NCI-H524 treated with DMSO at 0.1 percent for 48 hours (cell line): ENCODE measurements at places on chromosomes 3 and 15.

DNA sequence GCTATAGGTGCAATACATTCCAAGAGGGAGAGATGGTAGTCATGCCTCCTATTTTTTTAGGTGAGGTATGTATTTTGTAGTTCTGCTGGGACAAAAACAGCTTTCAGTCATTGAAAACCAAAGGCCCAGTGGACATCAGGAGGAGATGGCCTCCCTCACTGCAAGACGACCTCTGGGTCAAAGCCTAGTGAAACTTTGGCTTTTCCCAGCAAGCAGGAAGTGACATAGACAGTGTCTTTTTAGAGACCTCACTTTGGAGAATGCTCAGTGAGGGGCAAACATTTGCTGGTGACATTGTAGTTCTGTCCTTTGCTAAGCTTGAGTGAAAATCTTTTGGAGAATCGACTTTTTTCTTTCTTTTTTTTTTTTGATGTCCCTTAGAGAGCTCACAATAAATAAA is 27.3 kb downstream of the LIPC start:
- DNase-seq = no peak

DNA sequence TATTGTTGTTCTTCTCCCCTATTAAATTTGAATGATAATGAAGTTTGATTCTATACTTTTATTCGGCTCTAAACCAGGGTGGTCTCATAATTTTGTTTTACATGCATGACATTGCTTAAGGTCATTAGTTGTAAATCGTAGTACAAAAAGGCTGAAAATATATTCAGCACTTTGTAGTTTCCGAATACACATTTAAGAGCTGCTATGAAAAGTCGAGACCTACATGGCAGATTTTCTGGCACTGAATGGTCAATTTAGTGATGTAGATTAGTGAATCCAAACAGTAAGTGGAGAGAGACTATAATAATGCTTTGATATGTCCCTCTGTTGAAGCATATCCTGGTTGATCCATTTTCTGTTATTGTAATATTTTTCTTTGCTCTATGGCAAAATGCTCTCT is 254.0 kb upstream of the SOX2 start:
- DNase-seq = no peak

GRCh38 chr15:74180881-74181602 is 7.5 kb downstream of the ISLR start:
- no peak for DNase-seq

DNA sequence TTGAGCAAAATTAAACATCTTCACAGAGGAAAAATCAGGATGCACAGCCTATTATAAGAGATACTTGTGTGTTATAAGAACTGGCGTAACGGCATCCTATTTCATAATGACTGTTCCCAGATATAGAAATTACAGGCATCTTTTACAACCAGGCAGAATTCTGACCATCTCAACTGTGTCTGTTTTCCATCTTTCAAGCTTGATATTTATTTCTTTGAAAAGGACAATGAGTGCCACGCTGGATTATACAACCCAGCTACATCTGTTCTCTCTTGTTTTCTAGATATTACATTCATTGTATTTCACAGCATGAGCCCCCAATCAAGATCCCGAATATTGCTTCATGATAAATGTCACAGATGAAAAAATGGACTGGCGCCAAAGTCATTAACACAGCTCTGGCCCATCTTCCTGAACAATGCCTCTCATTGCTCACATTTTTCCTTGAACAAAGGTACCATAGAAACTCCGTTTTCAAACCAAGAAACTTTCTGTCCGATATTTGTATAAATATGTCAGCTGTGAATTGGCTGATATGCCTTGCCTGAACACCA is 420.6 kb downstream of the TBL1XR1 start:
- no peak for DNase-seq

DNA sequence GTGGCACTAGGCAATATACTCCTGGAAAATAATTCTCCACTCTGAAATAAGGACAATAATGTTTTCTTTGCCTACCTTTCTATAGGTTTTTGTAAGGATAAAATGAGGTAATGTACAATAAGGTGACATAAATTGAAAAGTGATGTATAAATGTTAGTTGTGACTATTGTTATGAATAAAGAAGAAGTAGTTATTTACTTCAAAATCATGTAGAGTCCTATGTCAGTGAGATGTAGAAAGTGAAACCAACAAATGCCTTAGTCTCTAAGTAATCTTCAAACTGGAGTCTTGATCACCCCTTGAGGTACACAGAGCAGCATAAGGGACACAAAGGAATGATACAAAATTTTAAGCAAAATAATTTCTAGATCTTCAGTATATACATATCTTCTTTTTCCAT is 60.3 kb upstream of the TP63 start:
- DNase-seq = no peak

- no peak for DNase-seq
These were observed 175.1 kb downstream of the NFKBIZ start for GRCh38 chr3:102024270-102024904.

- DNase-seq = no peak
These were observed 117.3 kb downstream of the DMXL2 start for GRCh38 chr15:51505251-51505650.

- no peak for DNase-seq
These were observed 25.9 kb upstream of the VILL start for GRCh38 chr3:37964716-37965115.

- no peak for DNase-seq
These were observed 50.1 kb downstream of the UBE2E2 start for GRCh38 chr3:23253214-23253613.

DNA sequence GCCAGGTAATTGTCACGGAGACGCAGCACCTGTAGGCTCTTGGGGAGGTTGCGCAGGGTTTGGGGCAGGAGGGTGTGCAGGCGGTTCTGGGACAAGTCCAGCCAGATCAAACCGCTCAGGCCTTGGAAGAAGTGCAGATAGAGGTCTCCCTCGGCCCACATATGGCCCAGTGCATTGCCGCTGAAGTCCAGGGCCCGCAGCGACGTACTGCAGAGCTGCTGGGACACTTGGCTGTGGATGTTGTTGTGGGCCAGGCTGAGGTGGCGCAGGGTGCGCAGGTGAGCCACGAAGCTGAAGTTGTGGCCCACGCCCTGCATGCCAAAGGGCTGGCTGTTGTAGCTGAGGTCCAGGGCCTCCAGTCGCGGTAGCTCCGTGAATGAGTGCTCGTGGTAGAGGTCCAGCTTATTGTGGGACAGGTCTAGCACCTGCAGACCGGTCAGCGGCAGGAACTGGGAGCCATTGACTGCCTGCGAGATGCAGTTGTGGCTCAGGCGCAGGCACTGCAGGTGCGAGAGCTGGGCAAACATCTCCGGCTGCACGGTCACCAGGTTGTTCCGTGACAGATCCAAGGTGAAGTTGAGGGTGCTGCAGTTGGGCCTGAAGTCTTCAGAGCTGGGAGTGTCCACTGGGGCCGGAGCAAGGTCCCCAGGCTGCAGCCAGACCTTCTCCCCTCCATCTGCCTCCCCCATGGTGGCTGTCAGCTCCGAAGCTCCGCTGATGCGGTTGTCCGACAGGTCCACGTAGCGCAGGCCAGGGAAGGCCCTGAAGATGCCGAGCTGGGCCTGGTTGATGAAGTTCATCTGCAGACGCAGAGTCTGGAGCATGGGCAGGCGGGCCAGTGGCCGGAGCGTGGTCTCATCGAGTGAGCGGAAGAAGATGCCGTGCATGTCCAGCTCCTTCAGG is 2.9 kb downstream of the TLR9 start:
- DNase-seq = no peak

- no peak for DNase-seq
These were observed 205.4 kb upstream of the TSC22D2 start for GRCh38 chr3:150202711-150203110.

DNA sequence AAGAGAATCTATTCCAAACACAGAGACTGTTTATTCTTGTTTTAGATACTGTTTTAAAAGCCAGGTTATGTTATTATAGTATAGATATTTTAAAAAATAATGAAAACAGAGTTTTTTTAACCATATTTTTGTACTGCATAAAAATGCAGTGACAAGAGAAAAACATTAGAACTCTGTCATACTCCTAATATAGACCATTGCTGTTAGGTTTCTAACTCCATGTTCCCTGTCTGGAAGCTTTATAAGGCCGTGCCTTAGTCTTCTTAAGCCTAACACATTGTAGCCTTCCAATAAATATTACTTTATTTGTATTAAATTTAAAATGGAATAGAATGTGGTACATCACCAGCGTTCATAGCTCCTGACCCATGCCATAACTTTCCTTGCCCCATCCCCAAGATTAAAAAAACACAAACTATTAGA is 53.2 kb downstream of the MBNL1 start:
- no peak for DNase-seq

DNA sequence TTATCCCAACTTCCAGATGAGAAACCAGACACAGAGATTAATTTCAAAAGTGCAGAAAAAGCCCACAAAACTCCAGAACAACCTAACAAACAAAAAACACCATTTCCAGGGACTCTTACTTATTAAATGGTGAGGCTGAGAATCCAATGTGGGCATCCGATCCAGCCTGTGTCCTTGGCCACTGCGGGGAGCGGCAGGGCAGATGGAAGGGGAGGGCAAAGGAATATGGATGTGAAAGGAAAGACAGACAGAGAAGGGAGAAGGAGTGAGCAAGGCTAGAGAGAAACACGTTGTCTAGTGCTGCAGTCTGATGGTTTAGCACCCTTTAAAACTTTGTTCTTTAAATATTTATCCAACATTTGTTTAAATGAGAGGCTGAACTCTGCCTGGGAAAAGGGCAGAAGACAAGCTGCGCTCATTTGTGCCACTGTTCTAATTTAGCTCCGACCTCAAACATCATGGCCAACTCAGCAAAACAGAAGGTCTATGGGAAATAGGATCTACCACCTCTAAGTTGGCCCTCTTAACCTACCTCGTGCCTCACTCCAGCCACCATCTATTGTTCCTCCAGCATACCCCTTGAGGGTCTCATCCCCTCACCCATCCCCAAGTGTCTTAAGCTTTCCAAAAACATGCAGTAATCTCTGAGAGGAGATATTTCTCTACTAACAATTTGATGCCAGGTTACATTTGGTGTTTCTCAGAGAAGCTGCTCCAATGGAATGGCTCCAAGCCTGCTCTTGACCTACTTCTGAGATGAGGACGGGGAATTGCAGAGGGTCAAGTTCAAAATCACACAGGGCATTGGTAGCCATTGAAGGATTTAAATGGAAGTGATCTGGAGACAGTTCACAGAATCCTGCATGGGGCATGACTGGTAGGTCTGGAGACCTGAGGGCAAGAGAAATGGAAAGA is 77.4 kb downstream of the CD47 start:
- DNase-seq = no peak

DNA sequence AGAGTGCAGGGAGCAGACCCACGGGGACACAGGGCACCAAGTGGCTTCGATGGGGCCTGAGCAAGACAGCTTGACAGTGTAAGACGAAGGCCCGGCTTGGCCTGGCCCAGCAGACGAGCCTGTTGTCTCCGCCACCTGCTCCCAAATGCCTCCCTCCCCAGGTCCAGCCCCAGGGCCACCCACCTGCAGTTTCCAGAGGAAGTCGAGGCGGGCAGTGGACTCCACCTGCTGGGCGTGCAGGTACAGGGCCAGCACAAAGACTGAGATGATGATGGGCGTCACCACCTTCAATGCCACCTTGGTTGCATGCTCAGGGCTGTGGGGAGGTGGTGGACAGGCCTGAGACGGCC is 94.1 kb downstream of the SEC22A start:
- no peak for DNase-seq

DNA sequence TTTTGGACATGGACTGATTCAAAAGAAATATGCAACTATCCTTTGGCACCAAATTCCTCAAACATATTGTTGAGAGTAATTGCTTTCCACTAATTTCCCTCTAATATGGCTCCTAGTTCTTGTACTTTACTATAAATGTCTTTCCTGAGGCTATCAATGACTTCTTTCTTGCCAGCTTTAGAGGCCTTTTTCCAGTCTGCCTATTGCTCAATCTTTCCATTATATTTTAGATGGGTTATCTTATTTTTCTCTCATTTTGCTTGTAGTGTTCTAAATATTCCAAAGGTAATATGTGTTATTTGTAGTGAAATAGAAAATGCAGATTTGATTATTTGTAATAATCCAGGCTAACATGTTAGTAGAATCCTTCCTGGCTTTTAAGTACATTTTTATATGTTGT is 11.5 kb upstream of the TEX9 start:
- DNase-seq = no peak

DNA sequence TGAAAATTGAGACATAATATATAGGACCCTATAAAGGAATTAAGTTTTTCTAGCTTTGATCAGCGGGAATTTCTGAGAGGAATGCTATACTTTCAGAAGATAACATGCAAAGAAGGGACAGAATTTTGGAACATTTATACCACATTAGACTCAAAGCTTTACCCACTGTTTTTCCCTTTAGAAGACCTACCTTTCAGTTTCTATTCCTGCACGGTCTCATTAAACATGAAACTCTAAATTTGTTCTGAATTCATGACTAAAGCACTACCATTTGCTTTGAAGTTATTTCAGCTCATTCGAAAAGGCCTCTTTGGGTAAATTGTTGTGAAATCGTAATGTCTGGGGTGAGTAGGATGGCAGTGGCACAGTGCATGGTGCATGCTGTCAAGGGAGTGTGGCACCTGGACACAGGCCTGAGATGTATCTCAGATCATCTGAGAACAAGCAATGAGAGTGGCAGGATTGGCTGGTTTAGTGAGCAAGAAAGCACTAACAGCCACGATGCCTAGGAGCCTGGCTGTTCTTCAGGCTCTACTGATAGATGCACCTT is 42.5 kb downstream of the CHCHD4 start:
- DNase-seq = no peak

- no peak for DNase-seq
These were observed 706.1 kb upstream of the GOLIM4 start for GRCh38 chr3:168801794-168802193.

GRCh38 chr15:92934716-92935115 is 34.6 kb downstream of the CHD2 start:
- DNase-seq = no peak

- no peak for DNase-seq
These were observed 34.3 kb downstream of the TMEM44 start for GRCh38 chr3:194598771-194599557.
